ENCODE measurements at places on chromosomes 16 and 17.

GRCh38 chr16:19884611-19885450, at the start of gene GPRC5B:
TSS of gene GPRC5B (minus strand) at chr16:19884848. CDS start at chr16:19872845, 12,003 bp downstream.
- no peak for DNase-seq

GRCh38 chr17:35986643-35987042, at the start of gene CCL14:
TSS of gene CCL14 (minus strand) at chr17:35986729. CDS start at chr17:35986649, 80 bp downstream.
- DNase-seq, result no peak

DNA sequence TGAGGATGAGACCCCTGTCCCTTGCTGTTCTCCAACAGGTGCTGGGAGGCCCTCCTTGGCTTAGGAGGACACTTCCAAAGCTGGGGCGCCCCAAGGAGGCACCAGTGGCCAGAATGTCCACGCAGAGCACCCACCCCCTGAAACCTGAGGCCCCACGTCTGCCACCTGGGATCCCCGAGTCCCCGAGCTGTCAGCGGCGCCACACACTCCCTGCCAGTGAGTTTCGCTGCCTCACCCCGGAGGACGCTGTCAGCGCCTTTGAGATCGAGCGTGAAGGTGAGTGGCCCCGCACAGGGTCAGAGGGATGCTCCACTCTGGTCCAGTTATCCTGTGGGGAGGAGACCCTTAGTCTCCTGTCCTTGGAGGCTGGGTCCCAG, 1.2 kb downstream of the AANAT start:
- no peak for DNase-seq

DNA sequence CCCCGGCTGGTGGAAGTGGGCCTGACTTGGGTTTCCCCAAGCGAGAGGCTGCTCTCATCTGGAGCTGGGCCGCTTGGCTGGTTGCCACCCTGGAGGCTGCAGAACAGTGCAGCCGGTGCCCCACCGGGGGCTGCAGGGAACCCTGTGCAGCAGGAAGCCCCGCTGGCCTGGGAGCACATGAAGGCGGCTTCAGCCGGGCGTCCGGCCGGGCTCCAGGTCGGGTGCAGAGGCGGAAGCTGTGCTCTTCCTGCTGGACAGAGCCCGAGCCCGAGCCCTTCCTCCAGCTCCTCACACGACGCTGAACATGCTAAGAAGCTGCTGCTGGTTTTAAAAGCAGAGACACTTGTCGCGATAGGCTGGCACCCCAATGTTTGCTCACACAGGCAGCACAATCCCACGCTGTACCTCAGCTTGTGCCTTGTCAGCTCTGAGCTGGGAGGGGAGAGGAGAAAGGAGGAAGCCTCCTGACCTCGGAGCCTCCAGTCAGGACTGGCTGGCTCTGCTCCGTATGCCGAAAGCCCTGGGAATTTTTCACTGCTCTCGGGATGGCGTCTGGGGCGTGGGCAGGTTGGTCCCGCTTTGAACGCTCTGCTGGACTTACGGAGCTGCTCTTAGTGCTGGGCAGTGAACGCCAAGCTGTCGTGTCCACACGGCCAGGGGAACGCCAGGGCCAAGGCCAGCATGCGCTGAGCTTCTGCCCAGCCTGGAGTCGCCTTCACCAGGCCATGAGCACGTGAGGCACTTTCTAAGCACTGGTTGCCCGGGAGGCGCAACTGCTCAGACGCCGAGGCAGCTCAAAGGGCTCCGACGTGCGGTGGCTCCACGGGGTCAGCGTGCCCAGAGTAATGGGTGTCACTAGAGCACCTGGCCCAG, 8.8 kb downstream of the CDK5R1 start:
- DNase-seq, result no peak

DNA sequence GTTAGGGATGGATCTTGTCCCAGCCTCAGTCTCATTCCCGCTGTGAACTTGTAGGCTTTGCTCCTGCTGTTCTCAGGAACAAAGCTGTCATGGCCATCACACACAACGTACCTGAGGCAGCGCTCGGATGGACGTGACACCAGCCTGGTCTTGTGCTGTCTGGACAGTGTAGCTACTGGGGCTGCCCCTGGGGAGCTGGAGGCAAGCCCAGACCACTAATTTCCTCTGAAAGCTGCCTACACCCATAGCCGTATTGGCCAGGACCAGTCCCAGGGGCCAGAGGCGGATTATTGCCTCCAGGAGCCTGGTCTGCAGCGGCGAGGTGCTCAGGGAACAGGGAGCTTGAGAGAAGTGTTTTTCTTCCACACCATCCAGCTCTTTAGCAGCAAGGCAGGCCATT, 11.7 kb downstream of the ZNHIT3 start:
- DNase-seq, result no peak

- no peak for DNase-seq
These were observed 28.3 kb upstream of the PITPNA start for GRCh38 chr17:1590747-1591473.

- DNase-seq, result no peak
These were observed 4.1 kb downstream of the CISD3 start for GRCh38 chr17:38733982-38734973.

- DNase-seq, result no peak
These were observed 23.8 kb downstream of the TMEM94 start for GRCh38 chr17:75480281-75480680.

DNA sequence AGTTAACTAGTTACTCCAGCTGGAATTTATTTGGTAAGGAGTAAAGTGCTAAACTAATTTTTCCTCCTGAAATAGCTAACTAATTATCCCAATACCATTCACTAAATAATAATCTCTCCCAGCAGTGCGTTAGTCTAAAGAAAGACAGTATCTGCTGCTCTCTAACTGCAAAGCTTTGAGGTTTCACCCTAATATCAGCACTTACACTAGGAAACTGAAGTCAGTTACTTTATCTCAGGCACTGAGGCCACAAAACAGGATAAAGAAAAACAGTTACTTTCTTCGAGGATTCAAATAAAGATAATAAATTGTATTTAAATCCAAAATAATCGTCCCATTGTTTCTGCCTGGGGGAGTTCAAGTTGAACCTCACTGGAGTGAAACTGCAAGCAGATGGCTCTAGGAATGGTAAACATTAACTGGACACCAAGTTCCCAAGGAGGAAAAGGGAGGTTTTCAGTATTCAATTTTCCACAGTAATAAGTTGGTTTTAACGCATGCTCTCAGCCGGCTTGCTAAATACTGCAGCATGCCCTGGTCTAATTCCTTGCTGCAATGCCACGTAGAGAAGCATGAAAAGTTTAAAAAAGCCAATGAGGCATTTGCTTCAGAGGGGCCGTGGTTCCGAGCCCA, 20.0 kb upstream of the FOXJ1 start:
- no peak for DNase-seq
